ENCODE measurements at places on chromosomes 5 and 9.

GRCh38 chr5:104327801-104328200 lies 765.2 kb upstream of the NUDT12 start:
- H3K27me3 ChIP-seq: no peaks in the 10 kb centered on the region
- DNase-seq: no peak
- no peak overlapping the region for H3K4me3 ChIP-seq

- H3K36me3 ChIP-seq: no peaks in the 10 kb centered on the region
- H3K27me3 ChIP-seq: no peaks in the 10 kb centered on the region
- H3K27ac ChIP-seq: no peak overlapping the region
- no peaks in the 10 kb centered on the region for H3K4me1 ChIP-seq
- H3K4me3 ChIP-seq: no peak overlapping the region
These were observed 471.3 kb downstream of the MTRR start for GRCh38 chr5:8340261-8340660.

DNA sequence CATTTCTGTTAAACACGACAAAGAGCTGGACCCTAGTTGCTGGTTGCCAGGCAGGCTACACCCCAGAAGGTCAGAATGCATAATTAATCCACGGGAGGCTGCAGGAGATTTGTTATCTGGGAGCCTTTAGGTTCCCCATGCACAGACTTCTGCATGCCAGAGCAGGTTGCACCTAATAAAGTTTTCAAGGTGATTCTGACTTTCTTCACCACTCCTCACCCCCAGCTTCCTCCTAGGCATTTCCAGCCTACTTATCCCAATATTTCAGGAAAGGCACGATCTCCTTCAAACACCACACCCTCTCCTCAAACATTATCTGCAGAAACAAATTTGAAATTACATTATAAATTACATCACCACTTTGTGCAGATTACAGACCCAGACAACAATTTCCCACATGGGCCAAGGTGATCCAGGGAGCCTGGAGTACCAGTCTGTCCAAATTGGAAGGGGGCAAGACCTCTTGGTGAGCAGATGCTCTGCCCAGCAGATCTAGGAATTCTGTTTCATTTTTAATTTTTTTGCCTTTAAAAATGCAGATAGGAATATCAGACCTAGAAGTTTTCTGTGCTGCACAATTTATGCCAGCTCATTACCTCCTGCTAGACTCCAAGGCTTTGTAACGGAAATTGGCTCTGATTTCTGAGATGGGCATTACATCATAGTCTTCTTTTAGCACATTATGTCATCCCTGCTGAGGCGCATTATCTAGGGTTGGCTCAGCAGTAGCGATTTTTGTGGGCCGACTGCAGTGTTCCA lies 363.4 kb upstream of the SLC30A5 start:
- no peaks in the 10 kb centered on the region for H3K27me3 ChIP-seq
- H3K27ac ChIP-seq: no peak overlapping the region
- no peak overlapping the region for H3K4me3 ChIP-seq
- H3K4me1 ChIP-seq: no peaks in the 10 kb centered on the region

GRCh38 chr9:121975801-121976277 lies 117.3 kb downstream of the TTLL11 start:
- H3K4me3 ChIP-seq: no peak overlapping the region
- H3K4me1 ChIP-seq: no peaks in the 10 kb centered on the region
- DNase-seq: no peak
- H3K27ac ChIP-seq: no peak overlapping the region
- no peaks in the 10 kb centered on the region for H3K36me3 ChIP-seq

GRCh38 chr9:78881295-78881694 lies 584.4 kb downstream of the PSAT1 start:
- no peaks in the 10 kb centered on the region for H3K27me3 ChIP-seq
- DNase-seq: no peak
- H3K4me3 ChIP-seq: no peak overlapping the region
- H3K4me1 ChIP-seq: no peaks in the 10 kb centered on the region

- no peaks in the 10 kb centered on the region for H3K36me3 ChIP-seq
- no peaks in the 10 kb centered on the region for H3K27me3 ChIP-seq
- H3K4me3 ChIP-seq: no peak overlapping the region
- peaks cover 9% of the 10 kb centered on the region for H3K4me1 ChIP-seq
These were observed 72.8 kb downstream of the SNCAIP start for GRCh38 chr5:122384739-122385235.

DNA sequence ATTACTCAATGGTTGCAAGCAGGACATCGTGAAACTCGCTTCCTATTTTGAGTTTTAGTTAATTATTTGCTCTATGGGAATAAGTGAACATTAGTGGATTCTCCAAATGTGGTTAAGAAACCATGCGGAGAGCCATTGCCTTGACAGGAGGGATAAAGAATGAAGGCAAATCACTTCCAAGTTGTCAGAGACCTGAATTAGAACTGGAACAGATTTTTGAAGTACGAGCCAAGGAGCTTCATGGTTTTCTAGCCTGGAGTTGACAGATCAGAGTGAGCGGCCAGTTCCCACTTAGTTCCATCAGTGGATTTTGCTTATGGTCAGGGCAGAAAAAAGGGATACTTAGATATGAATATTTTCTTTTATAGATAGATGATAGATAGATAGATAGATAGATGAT lies 171.4 kb upstream of the CDH10 start:
- no peaks in the 10 kb centered on the region for H3K36me3 ChIP-seq
- no peak for DNase-seq
- H3K27ac ChIP-seq: no peak overlapping the region
- no peaks in the 10 kb centered on the region for H3K27me3 ChIP-seq
- no peaks in the 10 kb centered on the region for H3K4me1 ChIP-seq
- H3K4me3 ChIP-seq: no peak overlapping the region

DNA sequence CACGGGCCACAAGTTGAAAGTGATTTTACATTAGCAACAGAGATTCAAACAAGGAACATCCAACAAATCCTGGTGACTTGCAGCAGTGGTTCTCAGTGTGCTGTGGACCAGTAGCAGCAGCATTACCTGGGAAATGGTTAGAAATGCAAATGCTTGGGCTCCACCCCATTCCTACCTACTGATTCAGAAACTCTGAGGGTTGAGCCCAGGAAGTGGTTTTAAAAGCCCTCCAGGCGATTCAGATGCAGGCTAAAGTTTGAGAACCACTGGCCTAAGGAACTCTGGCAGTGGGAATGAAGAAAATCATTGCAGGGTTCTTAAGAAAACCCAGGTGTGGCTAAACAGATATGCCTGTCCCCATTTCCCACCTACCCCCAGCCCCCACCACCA lies 398.8 kb downstream of the ENC1 start:
- DNase-seq: no peak
- H3K27ac ChIP-seq: no peak overlapping the region
- no peaks in the 10 kb centered on the region for H3K4me1 ChIP-seq
- H3K4me3 ChIP-seq: no peak overlapping the region
- H3K27me3 ChIP-seq: no peaks in the 10 kb centered on the region
- no peaks in the 10 kb centered on the region for H3K36me3 ChIP-seq

- no peak for DNase-seq
- H3K27me3 ChIP-seq: no peaks in the 10 kb centered on the region
- no peak overlapping the region for H3K4me3 ChIP-seq
- H3K36me3 ChIP-seq: no peaks in the 10 kb centered on the region
These were observed 347.9 kb downstream of the CDH9 start for GRCh38 chr5:26690511-26690910.

DNA sequence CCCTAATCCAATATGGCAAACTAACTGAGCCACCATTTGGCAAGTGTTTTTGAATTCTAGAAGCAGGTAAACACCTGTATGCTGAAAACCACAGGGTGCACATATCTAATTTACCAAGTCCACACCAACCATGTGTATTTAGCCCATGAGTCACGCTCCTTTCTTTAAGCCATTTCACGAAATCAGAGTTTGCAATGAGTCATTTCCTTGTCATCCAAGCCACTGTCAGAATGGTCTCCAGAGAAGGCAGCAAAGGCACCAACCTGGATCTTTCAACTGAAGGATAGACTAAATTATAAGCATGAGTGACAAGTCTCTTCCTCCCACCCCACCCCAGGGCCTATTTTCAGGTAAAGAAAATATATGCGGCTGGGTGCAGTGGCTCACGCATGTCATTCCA lies 110.0 kb downstream of the PAX5 start:
- no peak for DNase-seq
- H3K4me3 ChIP-seq: no peak overlapping the region
- H3K4me1 ChIP-seq: no peaks in the 10 kb centered on the region
- H3K27me3 ChIP-seq: no peaks in the 10 kb centered on the region
- no peak overlapping the region for H3K27ac ChIP-seq

DNA sequence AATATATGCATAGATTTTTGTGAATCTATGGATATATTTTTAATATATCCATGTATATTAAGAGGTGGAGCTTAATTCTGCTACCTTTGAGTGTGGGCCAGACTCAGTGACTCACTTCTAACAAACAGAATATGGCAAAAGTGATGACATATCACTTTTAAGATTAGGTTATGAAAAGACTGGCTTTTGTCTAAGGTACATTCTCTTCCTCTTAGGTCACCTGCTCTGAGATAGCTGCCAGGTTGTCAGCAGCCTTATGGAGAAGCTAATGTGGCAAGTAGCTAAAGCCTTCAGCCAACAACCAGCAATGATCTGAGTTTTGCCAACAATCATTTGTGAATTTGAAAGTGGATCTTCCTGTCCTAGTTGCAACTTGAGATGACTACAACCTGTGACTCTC lies 83.8 kb downstream of the ANKRD31 start:
- no peak overlapping the region for H3K4me3 ChIP-seq
- H3K36me3 ChIP-seq: no peaks in the 10 kb centered on the region
- no peaks in the 10 kb centered on the region for H3K4me1 ChIP-seq
- H3K27ac ChIP-seq: no peak overlapping the region
- DNase-seq: no peak

DNA sequence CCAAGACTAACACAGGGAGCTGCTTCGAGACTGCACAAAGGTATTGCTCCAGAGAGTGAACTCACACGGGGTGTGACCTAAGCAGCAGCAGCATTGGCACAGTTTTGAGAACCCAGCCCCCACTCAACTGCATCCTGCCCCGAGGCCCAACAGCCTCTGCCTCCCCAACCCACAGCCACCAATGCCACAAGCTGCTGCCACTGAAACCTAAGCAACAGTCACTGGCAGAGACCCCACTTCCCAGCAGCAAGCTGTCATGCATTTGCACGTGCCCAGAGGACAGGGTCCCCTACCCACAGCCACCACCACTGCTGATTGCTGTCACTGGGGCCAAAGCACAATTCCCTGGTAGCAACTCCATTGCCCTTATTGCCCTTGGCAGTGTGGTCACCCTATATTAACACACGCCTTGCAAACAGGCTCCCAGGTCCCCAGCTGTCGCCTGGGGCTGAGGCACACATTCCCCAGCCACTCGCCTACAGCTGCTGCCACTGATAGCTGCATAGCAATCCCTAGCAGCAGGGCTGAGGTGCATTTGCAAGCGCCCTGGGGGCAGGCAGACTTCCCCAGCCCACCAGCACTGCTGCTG lies 141.0 kb downstream of the AGTPBP1 start:
- H3K4me3 ChIP-seq: no peak overlapping the region
- H3K27me3 ChIP-seq: no peaks in the 10 kb centered on the region
- H3K36me3 ChIP-seq: peaks cover 15% of the 10 kb centered on the region
- DNase-seq: no peak
- no peaks in the 10 kb centered on the region for H3K4me1 ChIP-seq
- no peak overlapping the region for H3K27ac ChIP-seq

GRCh38 chr5:125704888-125705287 lies 718.3 kb upstream of the GRAMD2B start:
- no peak overlapping the region for H3K27ac ChIP-seq
- DNase-seq: no peak
- H3K4me1 ChIP-seq: no peaks in the 10 kb centered on the region
- no peak overlapping the region for H3K4me3 ChIP-seq
- H3K36me3 ChIP-seq: no peaks in the 10 kb centered on the region
- H3K27me3 ChIP-seq: no peaks in the 10 kb centered on the region

DNA sequence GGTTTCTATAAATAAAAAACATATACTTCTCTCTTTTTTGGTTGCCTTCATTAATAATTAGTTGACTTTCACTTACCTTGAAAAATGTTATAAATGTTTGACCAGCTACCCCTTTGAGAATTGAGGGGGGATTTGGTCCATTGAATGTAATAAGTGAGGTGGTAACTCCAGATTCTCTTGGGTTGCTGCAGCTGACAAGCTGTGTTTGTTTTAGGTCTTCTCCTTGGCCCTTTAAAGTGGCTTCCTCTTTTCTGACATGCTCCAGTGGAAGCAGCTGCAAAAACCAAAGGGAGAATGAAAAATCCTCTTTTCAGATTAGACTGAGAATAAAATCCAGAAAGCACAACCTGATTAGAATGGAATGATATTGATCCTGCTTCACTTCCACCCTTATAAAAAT lies 410.5 kb downstream of the TMEM38B start:
- H3K27ac ChIP-seq: no peak overlapping the region
- no peak overlapping the region for H3K4me3 ChIP-seq
- no peaks in the 10 kb centered on the region for H3K36me3 ChIP-seq
- DNase-seq: no peak

DNA sequence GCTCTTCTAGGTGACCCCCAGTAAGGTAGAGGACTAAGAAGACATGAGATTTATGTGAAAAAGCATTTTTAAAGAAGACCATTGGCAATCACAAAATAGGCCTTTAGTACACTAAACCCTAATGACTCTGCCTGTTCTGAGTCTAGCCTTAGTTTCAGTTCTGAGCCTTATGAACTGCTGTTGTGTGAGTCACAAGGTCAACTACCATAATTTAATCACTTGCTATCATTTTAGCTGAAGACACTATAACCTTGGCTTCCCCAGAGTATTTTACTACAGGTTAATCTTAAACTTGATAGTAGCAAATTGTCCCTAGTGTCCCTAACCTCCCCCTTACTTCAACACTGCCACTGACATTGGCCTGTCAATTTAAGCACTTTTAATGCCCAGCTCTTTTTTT lies 34.4 kb downstream of the APC start:
- no peaks in the 10 kb centered on the region for H3K27me3 ChIP-seq
- peaks cover 6% of the 10 kb centered on the region for H3K36me3 ChIP-seq
- no peaks in the 10 kb centered on the region for H3K4me1 ChIP-seq
- no peak for DNase-seq

DNA sequence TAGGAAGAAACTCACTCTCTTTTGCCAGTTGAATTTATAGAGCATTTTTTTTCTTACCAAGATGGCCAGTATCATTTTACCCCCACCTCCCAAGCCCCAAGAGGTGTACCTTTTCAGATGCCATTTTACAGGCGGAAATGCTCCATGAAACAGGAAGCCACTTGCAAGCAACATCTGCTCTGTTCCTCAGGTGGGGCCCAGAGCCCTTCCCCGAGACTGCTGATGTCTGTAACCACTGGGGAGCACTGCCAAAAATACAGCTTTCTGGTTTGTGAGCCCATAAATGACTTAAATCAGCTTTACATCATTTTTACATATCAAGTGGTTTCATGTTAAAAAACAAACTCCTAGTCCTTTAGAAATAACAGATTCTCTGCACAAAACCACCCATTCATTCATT lies 42.9 kb upstream of the GARNL3 start:
- no peak for DNase-seq
- no peaks in the 10 kb centered on the region for H3K27me3 ChIP-seq
- H3K4me1 ChIP-seq: peaks cover 2% of the 10 kb centered on the region
- H3K4me3 ChIP-seq: no peak overlapping the region
- no peaks in the 10 kb centered on the region for H3K36me3 ChIP-seq
- H3K27ac ChIP-seq: no peak overlapping the region

All from ascending aorta (tissue), 2 donors.